Activated T-helper 2 cell treated with anti-CD3 and anti-CD28 coated beads, Interferon-gamma antibody, Interleukin-2, Interleukin-4, amounts not matched to agents 10 μg/mL and 5 μg/mL and 100 μg/mL, durations not matched to agents 14 hours and 24 hours and 36 hours (primary cell): ENCODE measurements at places on chromosomes 5 and 9. TPM values are rescaled to one million over a fixed set of nuclear protein-coding genes. Genes with fewer than 3 reads are reported as not detected.

Gene CCDC192
- not detected in 2 replicates for total RNA-seq

- DNase-seq = no peak
Observed at GRCh38 chr9:38127271-38127839, 58.3 kb upstream of the SHB start.

DNA sequence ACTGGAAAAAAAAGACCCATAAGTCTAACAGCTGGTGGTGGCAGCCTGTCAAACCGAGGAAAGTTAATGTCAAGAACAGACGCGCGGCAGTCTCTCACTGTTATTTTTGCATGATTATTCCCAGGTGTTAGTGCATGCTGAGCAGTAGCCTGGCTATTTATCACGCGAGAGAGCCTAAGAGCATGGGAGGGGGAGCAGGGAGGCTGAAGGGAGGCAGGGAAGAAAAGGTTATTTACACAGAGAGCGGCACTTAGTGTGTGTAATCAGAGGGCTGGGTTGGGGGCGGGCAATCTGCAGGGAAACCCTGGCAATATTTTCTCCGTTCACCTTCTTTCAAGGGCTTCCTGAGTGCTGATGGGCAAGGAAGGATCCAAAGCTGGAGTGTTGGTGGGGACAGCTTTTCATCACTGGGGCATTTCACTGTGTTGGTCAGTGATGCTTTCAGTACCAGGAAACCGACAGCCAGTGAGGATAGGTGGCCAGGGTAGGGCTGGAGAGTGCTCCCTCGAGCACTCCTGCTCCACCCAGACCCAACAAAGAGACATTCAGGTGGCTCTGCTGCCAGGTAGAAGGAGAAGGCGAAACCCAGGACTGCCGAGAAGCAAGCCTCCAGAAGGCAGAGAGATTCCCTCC, 39.6 kb downstream of the ZNF608 start:
- no peak for DNase-seq

GRCh38 chr9:130356033-130356432, 88.7 kb upstream of the ASS1 start:
- DNase-seq = no peak

DNA sequence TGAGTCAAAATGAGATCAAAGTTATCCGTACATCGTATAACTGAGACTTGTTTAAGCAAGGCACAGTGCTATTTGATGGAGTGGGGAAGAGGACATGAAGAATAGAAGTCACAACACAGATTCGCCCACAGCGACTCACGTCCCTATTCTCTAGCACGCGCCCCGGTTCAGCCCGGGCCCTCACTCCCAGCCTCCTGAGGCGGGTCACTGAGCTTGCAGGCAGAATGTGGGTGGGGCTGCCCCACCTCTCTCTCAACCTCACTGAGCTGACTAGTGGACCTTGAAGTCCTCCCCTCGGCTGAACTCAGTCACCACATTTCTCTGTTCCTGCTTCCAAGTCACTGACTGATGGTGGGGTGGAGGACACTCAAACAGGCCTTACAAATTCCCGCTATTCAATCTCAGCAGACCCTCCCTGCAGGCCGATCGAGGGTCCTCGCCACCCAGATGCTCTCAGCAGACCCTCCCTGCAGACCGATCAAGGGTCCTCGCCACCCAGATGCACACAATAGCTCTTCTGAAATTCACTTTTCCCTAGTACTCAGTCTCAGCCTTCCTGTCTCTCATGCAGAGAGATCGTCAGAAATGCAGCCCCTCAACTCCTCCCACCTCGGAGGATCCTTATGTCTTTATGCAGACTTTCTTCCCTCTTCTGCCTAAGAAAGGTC, 12.9 kb downstream of the GLDC start:
- DNase-seq = no peak

Gene IL33
- not detected in 2 replicates for total RNA-seq

GRCh38 chr5:69034898-69035297, 58.9 kb upstream of the SLC30A5 start:
- DNase-seq = no peak

- DNase-seq = no peak
Observed at GRCh38 chr5:43461066-43461465, 22.6 kb downstream of the TMEM267 start.

Gene AK8
- not detected in 2 replicates for total RNA-seq

DNA sequence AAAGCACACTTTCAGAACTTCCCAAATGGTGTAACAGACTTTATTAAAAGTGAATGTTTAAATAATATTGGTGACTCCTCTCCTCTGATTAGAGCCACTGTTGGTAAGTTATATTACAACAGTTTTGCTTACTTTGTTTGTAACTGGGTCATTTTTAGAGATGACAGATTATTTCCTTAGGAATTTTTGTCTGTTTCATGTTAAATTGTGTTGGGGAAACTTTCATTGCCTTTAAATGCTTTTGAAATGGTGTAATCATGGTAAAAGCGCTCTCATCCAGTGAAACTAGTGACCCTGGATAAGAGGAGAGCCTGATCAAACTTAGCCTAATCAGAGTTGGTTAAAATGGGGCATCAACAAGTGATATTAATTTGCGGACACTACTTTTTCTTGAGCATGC, 39.4 kb downstream of the TNPO1 start:
- DNase-seq = no peak

GRCh38 chr9:7316166-7316795, 483.3 kb downstream of the DMAC1 start:
- DNase-seq = no peak

DNA sequence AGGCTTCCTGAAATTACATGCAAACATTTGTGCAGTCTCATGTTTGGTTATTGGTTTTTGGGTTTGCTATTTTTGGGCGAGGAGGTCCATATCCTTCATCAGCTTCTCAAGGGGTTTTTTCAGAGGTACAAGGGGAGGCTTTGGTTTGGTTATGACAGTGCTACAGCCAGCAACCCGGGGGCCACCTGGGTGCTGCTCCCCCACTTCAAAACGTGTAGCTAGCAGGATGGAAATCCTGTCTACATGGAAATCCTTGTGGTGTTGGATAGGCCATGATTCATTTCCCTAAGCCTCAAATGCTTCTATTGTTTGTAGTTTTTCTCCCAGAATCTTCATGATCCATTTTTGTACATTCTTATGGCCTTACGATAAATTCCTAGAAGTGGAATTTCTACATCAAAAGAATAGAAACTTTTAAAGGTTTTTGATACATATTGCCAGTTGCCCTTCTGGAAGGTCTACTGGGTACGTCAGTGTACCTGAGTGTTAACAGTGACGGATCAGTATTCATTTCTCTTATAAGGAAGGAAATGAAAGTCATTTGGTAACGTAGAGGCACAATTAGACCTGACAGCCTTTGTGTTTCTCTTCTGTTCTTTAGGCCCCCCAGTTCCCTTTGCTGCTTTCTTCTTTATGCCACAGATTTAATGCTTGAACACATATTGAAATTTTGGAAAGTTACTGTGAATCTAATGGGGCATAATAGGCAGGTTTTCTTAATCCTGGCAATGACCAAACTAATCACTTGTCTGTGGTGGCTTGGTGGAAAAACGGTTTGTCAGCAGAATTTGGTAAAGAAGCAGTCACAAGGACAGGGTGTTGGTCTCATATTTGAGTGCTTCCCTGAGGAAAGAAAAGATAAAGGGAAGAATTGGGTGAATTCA, 69.7 kb upstream of the ABL1 start:
- DNase-seq = no peak

- DNase-seq = no peak
Observed at GRCh38 chr5:128053291-128053954, 30.1 kb upstream of the SLC12A2 start.

DNA sequence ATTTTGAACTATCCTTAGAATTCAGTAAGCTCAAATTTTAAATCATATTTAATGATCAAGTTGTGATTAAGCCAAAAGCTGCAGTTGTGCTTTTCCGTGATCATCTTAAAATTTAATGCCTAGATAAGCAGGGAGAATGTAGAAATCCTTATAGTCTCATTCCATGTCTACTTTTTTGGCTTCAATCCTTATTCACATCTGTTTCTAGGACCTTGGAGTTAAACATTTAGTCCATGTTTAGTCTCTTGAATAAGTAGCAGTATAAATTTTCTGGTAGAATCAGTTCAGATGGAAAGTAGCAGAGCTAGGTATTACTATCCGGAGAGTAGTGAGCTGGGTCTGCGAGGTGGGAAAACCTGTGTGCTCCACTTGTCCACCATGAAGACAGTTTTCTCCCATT, 59.3 kb upstream of the RIOK2 start:
- DNase-seq = no peak

Gene NDFIP1
- 118 and 121 TPM in 2 replicates for total RNA-seq

GRCh38 chr5:164578911-164579310, 1073.5 kb downstream of the MAT2B start:
- no peak for DNase-seq

Gene ZFP62
- total RNA-seq = 28.2 and 28.8 TPM in 2 replicates

DNA sequence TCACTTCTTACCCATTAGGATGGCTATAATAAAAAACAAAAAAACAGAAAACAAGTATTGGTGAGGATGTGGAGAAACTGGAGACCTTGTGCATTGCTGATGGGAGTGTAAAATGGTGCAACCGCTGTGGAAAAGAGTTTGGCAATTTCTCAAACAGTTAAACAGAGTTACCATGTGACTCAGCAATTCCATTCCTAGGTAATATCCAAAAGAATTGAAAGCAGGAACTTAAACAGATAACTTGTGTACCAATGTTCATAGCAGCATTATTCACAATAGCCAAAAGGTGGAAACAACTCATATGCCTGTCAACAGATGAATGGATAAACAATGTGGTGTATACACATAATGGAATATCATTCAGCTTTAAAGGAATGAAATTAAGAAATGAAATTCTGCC, 28.9 kb downstream of the DCP2 start:
- DNase-seq = no peak

Gene IFNA13
- not detected in 2 replicates for total RNA-seq

GRCh38 chr9:81314490-81314889, 374.9 kb downstream of the TLE1 start:
- no peak for DNase-seq

DNA sequence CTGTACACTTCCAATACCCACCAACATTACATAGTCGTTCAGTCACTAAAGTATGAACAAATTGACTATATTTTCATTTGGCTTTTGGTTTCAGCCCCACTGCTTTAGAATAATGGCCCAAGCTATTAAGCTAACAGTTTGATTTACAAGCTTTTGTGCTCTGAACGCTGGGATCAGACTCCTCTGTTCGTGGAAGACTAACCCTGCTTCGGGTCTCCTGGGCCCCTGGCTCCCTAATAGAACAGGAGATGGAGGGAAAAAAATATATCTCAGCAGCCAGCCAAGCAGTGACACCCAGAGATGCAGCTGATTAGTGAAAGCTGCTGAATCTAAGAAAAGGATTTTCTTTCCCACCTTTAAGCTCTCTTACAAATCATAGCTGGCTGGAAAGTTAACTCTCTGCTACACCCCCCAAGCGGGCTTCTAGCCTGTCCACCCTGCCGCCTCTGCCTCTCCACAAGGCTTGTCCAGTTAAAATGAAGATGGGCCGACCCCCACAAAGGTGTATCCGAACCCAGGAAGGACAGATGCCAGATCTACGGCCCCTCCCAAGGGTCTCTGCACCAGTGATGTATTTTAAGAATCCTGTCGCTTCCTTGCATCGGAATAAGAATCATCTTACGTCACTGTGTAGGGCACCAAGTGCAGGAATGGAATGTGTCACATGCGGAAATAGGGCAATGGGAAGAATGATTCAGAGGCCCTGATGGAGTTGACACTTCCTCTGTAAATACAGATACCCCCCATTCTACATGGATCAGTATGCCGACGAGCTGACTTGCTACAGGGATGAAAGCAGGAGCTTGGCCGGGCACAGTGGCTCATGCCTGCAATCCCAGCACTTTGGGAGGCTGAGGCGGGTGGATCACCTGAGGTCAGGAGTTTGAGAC, 33.4 kb upstream of the BARHL1 start:
- DNase-seq = no peak

DNA sequence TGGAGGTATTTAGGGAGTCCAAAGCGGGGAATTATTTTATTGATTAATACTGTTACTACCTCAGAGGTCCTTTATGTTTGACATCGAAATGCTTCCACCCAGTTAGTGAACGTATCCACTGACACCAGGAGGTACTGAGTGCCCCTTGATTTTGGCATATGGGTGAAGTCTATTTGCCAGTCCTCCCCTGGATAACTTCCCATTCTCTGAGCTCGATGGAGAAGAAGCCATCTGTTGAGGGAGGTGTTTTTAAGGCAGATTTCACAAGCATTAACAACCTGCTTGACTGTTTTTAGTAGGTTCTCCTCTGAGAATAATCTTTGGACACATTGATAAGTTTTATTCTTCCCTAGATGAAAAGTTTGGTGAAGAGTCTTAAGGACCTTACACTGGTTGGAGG, 165.3 kb upstream of the NREP start:
- no peak for DNase-seq

Gene DMRT3
- total RNA-seq = not detected in 2 replicates

DNA sequence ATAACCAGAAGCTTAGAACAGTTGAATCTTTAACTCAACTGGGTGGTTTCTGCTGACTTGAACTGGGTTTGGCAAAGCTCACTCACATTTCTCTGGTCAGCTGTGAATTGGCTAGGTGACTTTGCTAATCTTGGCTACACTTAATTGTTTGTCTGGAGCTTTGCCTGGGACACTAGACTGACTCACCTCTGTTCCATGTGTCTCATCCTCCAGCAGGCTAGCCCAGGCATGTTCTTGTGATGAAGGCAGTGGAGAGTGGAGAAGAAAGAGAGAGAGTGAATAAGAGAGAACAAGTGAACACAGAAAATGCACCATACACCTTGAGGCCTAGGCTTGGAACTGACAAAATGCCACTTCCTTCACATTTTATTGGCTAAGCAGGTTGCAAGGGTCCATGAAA, 32.6 kb downstream of the SPATA31D1 start:
- no peak for DNase-seq

Gene ADAMTS6
- total RNA-seq = 1.4 and 1.7 TPM in 2 replicates

DNA sequence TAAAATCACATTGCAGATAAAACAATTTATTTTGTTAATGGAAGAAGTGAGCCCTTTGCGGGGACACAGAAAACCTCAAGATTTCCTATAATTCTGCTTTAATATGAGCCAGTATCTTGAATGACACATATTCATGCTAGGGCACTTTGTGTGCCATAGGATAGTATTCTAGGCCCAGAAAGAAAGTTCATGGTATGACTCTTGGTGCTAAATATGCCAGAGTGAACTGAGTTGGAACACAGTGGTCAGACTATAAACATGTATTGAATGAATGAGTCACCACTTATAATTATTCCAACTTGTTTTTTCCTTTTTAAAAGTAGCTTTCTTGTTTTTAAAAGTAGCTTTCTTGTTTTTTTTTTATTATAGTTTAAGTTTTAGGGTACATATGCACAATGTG, 46.0 kb downstream of the ADAMTS19 start:
- no peak for DNase-seq

DNA sequence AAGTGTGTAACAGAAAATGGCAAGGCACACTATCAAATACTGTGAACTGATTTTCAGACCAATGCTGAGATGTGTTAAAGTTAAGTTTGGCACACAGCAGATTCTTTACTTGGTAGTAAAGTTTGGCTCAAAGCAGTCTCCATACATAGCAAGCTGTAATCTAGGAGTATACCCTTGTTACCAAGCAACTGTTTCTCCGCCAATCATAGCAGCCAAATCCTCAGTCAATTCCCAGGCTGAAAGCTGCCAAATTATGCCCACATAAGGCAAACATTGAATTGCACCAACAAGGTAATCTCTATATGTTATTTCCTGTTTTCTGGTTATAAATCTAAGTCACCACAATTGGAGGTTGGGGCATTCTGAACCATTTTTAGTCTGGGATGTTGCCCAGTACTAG, 345.7 kb downstream of the DEPDC1B start:
- no peak for DNase-seq
